ENCODE measurements at places on chromosomes 7 and 10.

DNA sequence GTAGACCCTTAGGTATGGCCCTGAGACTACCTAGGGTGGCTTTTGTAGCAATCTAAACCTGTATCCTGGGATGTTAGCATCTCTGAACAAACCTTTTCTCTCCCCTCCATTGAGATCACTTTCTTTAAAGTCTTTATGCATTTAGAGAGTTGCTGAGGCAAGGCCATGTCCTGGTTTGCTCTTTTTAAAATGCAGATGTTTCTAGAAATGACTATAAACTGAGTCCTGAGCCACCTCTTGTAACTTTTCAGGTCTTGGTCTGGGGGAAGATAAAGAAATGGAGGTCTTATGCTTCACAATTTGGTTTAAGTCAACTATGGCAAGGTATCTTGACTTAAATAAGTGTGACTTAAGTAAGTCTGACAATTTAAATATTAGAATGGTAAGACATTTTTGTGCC is 78.0 kb downstream of the AUTS2 start:
- peak; percentile 49 for DNase-seq

GRCh38 chr7:102248081-102248455 is 38.6 kb upstream of the SH2B2 start:
- DNase-seq, result no peak

- no peak for DNase-seq
Measured at GRCh38 chr7:3349126-3349525, 48.1 kb downstream of the SDK1 start.

- DNase-seq, result no peak
Measured at GRCh38 chr10:46225597-46225996, 61.2 kb upstream of the ANTXRL start.

DNA sequence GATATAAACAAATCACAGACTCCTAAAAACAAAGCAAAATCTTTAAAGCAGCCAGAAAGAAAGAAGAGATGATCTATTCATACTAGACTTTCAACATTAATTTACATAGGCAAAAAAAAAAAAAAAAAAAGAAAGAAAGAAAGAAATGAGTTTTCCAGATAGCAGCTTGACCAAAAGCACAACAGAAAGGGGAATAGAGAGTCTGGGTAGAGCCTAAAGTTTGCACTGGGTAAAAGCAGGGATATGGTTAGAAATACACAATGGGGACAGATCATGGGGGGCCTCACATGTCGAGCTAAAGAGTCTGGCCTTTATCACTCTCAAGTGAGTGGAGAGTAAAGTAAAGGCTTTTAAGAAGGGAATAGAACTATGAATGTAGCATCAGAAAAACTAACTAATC is 169.8 kb downstream of the SGMS1 start:
- peak; percentile 29 for DNase-seq

GRCh38 chr7:48411619-48412018 is 240.4 kb downstream of the ABCA13 start:
- DNase-seq, result peak; percentile 26

DNA sequence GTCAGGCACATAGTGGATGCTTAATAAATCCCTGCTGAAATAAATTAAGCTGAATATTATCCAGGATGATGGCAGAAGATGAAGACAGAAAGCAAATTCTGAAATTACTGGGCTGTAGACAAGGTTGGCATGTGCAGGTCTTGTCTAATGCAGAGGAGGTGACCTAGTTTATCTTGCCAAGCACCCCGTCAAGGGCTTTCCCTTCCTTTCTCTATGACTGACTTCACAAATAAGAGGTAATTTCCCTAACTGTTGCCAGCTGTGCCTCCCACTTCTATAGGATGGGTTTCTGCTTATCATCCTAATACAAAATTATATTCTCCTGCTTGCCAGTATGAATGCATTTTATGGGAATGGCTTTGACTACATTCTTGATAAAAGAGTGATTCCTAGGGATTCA is 38.0 kb downstream of the LHFPL3 start:
- peak; percentile 29 for DNase-seq

- no peak for DNase-seq
Measured at GRCh38 chr10:126806991-126807702, 98.1 kb upstream of the DOCK1 start.

GRCh38 chr10:104548090-104548489 is 93.0 kb upstream of the SORCS3 start:
- DNase-seq, result no peak

DNA sequence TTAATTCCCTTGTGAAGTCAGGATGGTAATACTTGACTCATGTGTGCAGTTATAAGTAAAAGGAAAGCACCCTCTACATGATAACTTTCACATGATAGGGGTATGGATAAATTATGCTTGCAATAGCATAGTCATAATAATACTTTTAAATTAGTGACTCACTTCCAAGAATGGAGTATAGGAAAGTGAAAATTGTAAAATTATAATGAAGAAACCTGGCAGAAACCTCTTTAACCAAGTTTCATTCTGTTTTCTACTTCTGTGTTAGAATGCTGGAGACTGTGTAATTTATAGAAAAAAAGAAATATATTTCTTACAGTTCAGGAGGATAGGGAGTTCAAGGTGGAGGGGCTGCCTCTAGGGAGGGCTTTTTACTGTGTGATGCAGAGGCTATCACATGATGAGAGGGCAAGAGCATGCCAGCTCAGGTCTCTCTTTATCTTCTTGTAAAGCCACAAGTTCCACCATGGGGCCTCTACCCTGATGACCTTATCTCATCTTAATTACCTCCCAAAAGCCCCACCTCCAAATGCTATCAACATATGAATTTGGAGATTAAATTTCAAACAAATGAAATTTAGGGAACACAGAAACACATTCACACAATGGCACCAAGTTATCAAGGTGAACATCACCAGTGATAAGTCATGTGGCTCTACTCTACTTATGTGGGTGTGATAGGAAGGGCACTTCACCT is 43.2 kb downstream of the HDAC9 start:
- DNase-seq, result peak; percentile 56

- no peak for DNase-seq
Measured at GRCh38 chr10:96614515-96614914, 27.7 kb upstream of the TM9SF3 start.

DNA sequence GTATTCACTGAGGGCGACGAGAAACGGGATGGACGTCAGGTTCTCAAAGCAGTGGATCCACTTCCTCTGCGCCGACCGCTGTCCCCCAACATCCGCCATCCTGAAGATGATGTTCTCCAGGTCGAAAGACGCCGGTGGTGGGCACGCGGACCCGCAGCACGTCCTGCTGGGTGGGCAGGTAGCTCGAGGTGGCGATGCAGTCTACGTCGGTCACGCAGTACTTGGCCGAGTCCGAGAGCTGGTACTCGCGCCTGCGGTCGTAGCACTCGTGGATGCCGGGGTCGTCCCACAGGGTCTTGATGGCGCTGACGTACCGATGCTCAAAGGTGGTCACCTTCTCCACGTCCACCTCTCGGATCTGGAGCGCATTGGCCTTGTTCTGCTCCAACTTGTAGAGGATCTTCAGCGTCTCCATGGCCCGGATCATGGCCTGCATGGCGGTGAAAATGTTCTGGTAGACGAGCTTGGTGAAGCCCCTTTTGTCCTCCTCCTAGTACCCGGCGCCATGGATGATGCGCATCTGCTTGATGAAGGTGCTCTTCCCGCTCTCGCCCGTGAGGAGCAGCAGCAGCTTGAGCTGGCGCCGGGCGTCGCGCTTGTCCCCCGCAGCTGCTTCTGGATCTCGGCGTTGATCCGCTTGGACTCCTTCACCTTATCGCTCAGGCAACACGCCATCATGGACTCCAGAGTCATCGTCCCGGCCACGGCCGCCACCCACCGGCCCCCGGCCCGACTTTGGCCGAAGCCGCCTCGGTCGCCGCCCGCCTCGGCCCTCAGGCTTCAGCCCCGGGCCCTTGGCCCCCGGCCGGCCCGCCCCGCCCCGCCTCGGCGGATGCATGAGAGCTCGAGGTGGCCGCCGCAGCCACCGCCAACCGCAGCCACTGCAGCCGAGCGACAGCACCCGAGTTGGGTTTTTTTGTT is 122.9 kb upstream of the KCTD7 start:
- no peak for DNase-seq

Measured in GM12865 (cell line).